ENCODE measurements at places on chromosomes 11 and 22. TPM values are rescaled to one million over a fixed set of nuclear protein-coding genes. Genes with fewer than 3 reads are reported as not detected.

DERL3 gene
- total RNA-seq, result 0.95 TPM

- DNase-seq, result no peak
These were observed 12.4 kb downstream of the NLRP14 start for GRCh38 chr11:7032692-7033091.

GRCh38 chr11:77403211-77403610 is 70.7 kb downstream of the PAK1 start:
- no peak for DNase-seq

DNA sequence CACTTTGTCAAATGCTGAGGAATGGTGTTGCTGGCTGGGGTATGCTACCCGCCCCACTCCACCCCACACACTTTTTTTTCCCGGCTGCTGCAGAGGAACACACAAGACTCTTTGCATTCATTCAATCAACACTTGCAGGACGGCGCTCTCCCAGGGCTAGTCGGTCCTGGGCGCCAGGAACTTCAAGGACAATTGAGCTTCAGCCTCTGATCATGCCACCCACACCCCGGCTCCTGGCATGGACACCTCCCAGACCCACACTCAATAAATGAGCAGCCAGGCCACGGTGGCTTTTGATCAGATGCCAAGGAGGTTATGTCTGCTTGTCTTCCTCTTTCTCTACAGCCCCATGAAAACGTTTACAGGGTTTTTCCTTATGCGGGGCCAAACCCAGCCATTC is 19.8 kb downstream of the TPST2 start:
- DNase-seq, result peak; percentile 23

DNA sequence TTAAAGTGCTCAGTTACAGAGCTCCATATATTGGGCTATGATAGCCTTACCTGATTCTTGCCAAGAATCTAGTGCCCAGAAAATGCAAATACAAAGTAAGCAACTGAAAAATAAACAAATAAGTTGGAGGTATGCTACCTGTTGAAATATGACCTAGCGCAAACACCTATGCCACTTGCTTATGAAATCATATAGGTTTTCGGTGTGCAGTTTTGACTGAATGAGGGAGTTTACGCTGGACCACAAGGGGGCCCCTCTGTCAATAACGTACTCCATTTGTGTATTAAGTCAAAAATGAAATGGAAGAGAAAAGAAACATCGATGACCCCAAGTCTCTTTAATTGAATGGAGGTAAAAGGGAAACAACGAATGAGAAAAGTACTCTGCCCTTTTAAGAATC is 84.9 kb upstream of the TRIM77 start:
- DNase-seq, result no peak

TTC38 gene
- total RNA-seq, result 46.5 TPM

MYOD1 gene
- total RNA-seq, result not detected

DNA sequence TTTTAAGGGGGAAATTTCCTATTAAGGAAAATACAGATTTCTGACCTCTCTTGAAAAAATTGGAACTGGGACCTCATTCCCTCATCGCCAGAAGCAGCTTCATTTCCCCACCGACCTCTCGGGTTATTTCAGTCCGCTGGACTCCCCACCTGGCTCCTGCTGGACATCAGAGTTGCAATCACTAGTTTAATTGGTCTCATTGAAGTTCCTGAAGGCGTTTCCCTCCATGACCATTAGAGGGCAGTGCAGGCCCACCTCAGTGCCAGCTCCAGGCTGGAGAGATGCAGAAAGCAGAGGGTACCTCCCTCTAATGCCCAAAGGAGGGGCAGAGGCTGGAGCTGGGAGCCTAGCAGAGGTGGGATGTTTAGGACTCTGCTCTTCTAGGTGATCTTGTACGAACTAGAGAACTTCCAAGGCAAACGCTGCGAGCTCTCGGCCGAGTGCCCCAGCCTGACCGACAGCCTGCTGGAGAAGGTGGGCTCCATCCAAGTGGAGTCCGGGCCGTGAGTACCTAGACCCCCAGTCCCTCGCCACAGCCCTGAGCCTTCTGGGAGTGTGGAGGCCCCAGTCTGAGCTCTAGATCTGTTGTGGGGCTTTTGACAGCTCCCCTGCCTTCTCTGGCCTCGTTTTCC is 2.7 kb downstream of the CRYBB3 start:
- peak; percentile 30 for DNase-seq

DNA sequence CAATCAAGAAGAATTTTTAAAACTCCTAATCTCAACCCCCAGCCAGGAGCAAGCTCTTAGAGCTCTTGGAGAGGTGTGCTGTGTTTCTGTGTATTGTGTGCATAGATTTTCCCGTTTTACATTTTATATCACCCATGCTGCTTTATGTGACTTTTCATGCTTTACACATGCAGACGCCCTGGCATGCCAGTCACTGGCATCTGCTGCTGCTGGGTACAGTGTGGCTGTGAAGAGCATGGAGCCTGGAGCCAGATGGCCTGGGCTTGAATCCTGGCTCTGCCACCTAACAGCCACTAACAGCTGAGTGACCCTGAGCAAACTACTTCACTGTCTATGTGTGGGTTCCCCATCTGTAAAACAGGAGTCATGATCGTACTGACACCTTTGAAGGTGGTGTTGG is 23.1 kb downstream of the POLR3H start:
- DNase-seq, result no peak

- no peak for DNase-seq
These were observed 33.6 kb downstream of the DBX1 start for GRCh38 chr11:20126724-20127123.

GRCh38 chr11:64122411-64123410 is 43.2 kb downstream of the MACROD1 start:
- DNase-seq, result no peak

GRCh38 chr11:94032066-94032465 is 10.9 kb downstream of the HEPHL1 start:
- DNase-seq, result no peak

GRCh38 chr22:19910180-19910744 is 31.3 kb upstream of the COMT start:
- DNase-seq, result no peak

VWA5A gene
- total RNA-seq, result 12.8 TPM

MYO18B gene
- 0.41 TPM for total RNA-seq

DNA sequence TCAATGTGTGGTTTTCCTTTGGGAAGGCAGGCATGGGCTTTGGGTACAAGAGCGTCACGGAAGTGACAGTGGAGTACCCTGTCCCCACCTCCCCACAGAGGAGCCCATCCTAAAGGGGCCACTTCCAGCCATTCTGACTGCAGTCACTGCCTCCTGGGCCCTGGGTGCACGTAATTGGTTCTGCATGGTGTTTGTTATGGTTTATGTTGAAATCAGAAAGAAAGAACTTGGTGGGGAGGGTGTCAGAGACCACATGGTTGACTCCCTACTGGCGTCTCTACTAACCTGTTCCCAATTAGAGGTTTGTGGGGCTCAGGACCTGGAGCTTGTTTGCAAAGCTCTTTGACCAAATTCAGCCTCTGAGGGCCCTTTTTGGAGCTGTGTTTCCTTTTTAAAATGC is 40.8 kb downstream of the RIBC2 start:
- DNase-seq, result no peak

- DNase-seq, result no peak
These were observed 105.2 kb downstream of the MAML2 start for GRCh38 chr11:96237766-96238266.

TRIM51 gene
- not detected for total RNA-seq

GRCh38 chr11:59418156-59418555 is 8.1 kb downstream of the OR5A2 start:
- DNase-seq, result no peak

DNA sequence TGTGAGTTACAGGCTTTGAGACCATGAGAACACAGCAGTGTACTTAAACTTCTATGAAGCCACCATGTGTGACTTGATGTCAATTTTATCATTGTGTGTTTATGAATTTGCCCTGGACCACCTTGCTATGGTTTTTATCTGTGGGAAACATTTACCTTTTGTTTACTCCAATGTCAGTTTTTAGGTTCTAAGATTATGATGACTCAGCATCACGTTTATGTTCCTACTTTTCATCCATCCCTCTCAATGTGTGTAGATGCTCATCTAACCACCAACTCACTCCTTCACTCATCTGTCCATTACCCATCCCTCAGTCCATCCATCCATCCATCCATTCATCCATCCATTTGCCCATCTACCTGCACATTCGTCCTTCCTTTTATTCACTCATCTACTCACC is 338.8 kb downstream of the MIAT start:
- DNase-seq, result no peak

DNA sequence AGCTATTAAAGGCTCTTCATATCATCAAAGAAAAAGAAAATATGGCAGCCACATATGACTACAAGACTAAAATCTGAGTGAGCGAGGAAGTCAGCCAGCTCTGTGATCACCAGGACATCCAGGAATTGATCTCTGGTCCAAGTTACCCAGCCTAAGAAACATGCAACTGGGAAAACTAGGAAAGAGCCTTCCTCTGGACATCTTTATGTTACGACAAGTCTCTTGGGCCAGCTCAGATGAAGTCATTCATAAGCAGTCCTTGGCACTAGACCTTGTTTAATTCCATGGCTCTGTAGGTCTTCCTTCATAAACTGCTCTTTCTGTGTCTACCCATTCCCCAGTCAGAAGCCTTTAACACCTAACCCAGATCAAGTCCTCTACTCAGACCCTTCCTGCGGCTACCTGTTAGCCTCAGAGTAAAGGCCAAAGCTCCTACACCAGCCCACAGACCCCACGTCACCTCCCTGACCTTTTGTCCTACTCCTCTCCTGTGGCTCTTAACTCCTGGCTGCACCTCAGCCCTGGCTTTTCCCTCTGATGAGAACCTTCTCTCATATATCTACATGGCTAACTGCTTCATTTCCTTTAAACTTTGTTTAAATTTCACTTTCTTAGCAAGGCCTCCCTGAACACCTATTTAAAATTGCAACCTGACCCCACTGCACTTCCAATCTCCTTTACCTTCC is 134.0 kb downstream of the KIF18A start:
- no peak for DNase-seq

OR2AG1 gene
- not detected for total RNA-seq

Data from uterus (tissue), 4 donors.